NCI-H1694 (cell line): ENCODE measurements at places on chromosomes 2 and 18.

DNA sequence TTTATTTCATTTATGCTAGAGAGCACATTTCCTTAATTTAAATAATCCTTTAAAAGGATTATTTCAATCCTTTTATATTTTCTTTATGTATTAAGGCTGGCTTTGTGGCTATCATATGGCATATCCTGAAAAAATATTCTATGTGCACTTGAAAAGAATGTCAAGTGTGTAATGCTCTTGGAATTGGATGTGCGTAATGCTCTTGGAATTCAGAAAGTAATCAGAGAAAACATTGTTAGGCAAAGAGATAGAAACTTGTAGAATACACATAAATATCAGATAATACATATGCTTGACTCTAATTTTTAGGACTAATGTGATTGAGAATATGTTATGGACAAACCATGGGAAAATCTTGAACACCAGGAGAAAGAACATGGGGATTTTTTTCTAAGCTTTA is 197.5 kb upstream of the COL3A1 start:
- DNase-seq: no peak

DNA sequence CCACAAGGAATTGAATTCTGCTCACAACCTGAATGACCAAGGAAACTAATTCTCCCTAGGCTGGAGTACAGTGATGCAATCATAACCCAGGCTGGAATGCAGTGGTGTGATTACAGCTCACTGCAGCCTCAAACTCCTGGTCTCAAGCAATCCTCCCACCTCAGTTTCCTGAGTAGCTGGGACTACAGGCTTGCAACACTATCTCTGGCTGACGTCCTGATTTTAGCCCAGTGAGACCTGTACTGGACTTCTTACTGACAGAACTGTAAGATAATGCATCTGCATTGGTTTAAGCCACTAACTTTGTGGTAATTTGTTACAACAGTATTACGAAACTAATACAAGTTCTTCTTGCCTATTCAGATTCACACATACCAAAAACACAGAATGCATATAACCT is 9.5 kb upstream of the KDSR start:
- no peak for DNase-seq

DNA sequence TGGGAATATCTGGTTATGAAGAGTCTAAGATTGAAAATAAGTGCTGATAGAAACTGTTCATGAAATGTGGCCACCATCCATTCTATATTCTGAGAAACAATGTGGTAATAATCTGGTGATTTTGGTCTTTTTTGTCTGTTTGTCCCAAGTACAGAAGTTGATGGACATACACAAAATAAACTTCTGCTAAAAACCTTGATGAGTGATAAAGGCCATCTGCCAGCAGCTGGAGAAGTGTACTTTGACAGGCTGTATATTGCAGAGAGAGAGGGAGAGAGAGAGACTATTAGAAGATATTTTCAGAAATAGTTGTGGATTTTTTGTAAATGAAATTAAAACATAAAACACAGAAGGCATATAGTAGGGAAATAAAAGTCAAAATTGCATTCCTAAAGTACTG is 96.9 kb upstream of the NABP1 start:
- DNase-seq: no peak

- DNase-seq: no peak
Observed at GRCh38 chr18:35284841-35285240, 5.2 kb downstream of the ZSCAN30 start.

DNA sequence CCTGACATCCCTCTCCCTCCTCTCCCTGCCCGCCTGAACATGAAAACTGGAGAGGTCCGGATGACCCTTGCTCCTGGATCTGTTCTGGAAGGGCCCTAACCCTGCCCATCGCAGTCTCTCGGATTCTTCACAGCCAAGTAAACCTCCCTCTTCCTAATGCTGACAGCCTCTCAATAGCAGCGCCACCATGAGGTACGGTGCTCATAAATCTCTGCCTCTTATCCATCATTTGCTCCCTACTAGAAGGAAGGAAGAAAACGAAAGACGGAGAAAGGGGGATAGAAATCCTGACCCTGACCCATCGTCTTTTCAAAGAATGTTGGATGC is 257.9 kb downstream of the BCL11A start:
- no peak for DNase-seq

- DNase-seq: no peak
Observed at GRCh38 chr18:23593720-23594119, 7.4 kb upstream of the NPC1 start.

DNA sequence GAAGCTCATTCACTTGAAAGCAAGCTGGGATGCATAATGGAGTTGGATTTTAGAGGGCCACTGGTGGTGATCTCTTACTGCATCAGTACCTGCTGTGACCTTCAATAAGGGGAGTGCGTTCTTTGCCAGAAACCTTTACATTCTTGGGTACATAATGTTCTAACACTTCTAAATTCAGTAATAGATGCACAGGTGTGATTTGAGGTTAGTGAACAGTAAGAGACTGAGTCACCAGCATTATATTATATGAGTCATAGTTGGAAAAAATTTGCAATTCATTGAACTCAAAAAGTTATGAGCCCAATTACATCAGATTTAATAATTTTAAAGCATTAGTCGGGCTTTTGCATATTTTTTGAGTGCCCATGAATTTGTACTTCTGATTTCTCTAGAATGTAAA is 803.3 kb downstream of the ADCYAP1 start:
- no peak for DNase-seq

DNA sequence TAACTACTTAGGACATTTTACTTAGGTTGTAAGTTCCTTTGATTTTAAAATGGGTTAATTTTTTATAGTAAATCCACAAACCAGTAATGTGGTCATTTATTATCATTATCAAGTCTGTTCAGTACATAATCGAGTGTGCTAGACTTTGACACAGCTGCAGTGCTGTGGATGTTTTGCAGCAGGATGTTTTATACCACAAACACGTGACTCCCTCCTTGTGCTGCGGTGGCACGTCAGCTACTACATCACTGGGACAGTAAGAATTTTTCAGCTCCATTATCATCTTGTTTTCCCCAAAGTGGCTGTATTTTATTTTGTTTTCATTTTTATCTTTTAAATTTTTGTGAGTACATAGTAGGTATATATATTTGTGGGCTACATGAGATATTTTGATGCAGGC is 70.0 kb downstream of the ATP9B start:
- no peak for DNase-seq

- DNase-seq: no peak
Observed at GRCh38 chr2:172677363-172677762, 58.3 kb upstream of the RAPGEF4 start.

DNA sequence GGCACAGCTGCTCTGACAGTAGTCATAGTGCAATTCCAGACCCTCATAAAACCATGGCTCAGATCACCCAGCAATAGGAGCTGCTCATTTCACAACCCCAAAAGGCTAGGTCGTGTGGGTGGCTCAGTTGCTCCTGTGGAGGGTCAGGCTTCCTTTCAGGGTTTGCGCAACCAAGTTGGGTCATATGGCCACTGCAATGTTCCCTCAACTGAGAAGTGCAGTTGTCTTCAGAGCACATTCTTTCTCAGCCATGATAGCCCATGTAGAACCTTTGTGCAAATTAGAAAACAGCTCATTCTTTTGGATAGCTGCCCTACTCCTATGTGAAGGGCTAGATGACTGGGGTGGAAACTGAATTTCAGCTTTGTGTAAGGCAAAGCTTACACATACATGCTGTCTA is 3.2 kb downstream of the SERPINB13 start:
- no peak for DNase-seq

GRCh38 chr2:163081754-163082153 is 243.2 kb upstream of the KCNH7 start:
- DNase-seq: no peak

DNA sequence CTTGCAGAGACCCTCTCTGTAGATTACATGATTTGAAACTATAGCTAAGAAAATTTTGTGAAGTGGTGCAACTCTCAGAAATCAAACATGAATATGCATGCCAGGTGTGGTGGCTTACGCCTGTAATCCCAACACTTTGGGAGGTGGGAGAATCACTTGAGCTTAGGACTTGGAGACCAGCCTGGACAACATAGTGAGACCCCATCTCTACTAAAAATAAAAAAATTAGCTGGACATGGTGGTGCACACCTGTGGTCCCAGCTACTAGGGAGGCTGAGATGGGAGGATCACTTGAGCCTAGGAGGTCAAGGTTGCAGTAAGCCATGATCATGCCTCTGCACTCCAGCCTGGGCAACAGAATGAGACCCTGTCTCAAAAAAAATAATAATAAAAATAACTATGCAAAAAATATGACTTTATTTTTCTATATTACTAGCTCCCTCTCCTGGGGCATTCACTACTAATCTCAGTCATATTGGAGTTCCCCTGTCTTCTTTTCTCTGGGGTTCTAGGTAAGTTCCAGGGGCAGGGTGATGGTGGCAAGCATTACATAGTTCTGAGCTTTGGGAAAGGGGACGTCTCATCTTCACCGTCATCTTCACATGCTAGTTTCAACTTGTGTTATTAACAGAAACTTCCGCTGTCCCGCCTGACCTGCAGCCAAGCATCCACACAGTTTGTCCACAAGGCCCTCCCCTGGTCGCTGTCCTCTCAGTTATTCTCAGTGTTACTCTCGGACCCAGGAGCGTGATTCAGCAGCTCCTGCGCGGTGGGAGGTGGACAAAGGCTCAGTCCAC is 96.8 kb upstream of the MBOAT2 start:
- DNase-seq: no peak

GRCh38 chr18:69217196-69218000 is 183.3 kb upstream of the DOK6 start:
- no peak for DNase-seq

DNA sequence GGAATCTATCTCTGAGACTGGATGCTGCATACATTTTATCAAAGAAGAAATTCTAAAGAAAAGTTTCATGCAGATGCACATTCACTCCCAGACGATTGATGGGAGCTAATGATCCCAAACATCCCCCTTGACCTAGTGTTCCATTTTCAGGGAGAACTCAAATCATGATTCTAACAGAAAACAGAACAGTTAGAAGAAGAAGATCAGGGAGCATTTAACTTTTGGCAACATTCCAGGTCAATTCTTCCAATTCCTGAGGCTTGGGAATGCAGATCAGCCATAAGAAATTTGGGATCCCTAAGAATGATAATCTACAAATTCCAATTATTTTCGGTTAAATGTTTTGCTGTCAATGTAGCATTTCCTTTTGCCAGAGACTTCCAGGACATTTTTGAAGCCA is 96.6 kb downstream of the CPO start:
- DNase-seq: no peak

- DNase-seq: no peak
Observed at GRCh38 chr2:74313497-74313896, 29.7 kb downstream of the SLC4A5 start.

DNA sequence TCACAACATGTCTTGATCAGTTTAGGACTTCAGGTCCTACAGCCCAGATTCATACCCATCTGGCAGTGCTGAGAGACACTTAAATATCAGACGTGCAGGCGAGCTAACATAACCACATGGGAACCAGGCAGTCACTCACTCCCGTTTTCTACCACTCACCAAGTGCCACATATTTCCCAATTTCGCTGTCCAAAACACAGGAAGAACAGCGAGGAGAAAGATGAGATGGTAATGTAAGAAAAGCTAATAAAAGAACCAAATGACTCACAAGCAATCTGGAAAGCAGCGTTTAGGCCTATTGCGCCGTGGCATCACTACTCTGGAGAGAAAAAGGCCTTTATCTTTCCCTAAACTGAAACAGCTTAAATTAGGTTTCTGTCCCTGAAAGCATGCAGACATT is 647.8 kb upstream of the SLC39A10 start:
- no peak for DNase-seq

DNA sequence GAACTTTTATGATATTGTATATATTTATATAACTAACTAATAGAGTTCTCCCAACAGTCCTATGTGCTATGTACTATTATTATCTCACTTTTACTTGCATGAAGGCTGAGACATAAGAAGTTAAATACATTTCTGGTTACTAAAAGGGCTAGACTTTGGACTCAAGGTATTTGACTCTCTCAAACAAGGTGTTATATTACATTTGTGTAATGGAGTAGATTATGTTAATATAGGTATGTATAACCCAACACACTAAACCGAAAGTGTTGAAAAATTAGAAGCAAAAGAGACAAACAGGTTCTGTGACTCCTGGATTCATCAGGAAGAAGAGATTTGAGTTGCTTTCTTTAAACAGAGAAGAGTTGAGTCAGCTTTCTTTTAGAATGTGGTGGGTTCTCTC is 733.6 kb upstream of the ZEB2 start:
- DNase-seq: no peak

DNA sequence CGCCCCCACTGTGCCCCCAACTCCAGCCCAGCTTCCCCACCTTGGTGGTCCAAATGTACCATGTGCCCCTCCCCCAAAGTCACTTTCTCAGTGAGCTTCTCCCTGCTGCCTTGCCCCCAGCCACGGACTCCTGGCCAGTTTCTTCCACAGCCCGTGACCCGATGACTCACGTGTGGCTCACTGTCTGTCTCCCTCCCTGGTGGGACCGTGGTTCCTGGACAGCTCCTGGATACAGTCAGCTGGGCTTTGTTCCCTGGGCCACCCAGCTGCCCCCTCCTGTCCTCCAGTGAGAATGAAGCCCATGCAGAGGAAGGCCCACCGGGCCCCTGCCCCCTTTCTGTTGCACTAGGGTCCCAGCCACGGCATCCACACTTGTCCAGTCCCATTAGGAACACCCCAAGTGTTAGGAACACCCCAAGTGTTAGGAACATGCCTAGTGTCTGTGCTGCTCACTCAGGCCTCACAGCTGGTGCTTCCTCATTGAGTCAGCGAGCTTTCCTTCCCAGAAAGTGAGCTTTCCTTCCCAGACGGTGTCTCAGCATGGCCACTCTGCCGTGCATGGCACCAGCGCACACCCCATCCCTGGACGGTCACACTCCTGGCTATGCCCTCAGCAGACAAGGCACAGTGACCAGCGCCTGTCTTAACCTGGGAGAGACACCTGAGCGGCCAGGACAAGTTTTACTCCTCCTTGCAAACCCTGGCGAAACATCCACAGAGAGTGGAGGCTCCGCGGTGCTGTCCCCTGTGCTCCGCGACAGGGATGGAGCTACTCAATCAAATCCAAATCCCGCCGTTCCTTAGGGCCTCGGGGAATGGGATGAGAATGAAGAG is 44.8 kb upstream of the CTDP1 start:
- no peak for DNase-seq

DNA sequence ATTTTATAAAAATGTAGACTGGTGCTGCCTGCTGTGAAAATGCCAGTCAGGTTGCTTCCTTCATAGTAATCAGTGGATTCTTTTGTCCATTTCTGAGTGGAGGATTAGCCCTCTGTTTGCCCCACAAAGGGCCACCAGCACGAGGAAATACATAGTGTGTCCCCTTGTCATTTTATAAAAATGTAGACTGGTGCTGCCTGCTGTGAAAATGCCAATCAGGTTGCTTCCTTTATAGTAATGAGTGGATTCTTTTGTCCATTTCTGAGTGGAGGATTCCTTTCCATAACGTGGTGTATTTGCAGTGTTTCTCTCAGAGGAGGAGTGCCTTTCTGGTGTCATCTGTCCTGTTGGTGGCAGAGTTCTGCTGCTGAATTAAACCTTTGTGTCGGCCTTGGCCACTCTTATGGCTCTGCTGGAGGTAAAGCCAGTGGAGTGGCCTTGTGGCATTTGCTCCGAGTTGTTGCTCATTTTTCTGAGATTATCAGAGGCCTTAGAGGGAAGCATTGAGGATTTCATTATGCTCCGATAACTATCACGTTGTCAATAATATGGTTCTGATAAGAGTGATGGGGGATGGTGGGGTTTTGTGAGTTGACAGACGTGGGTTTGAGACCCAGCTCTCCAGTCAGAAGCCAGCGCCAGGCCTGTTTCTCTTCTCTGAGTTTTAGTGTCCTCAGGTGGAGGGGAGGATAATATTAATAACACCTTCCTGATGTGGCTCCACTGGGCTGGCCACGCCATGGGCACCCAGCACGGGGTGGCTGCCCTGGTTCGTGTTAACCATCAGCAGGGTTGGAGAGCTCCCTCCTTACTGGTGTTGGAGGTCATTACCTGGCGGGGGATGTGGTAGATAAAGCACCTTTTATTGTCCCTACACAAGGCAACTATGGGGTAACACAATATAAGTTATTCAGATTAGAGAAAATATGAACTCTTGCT is 96.6 kb downstream of the NEDD4L start:
- DNase-seq: no peak
